T47D (cell line): ENCODE measurements at places on chromosomes 12 and 14.

DNA sequence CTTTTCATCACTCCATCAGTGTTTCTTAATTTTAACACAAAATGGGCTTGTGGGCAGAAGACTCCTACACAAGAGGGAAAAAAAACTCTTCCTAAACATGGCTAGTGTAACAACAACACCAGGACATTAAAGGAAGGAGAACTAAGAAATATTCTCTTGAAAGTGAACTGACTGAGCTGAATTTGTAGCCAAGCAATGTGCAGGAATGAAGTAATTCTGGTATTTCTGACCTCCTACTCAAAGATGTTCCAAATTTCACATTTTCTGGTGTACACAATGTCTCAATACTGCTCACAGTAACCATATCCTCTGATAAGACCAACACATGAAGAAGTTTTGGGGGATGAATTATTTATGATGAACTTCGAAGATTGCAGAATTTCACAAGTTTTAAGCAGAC is 357.3 kb downstream of the DUSP6 start:
- DNase-seq = no peak

- no peak for DNase-seq
Measured at GRCh38 chr12:53234271-53234914, 2.4 kb upstream of the RARG start.

DNA sequence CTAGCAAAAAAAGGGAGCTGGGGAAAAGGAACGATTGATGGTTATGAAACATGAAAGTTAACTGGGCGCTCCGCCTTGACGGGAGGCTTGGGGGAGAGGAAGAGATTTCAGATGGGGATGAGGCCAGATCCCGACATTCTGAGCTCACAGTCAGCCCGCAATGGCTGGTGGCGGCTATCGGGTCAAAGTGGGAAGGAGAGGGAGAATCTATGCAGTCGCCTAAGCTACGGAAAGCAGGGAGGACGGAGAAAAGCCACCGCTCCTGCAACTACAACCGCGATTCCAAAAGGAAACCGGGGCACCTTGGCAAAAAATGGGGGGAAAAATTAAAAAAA is 502 bp downstream of the MPHOSPH9 start:
- DNase-seq = no peak

DNA sequence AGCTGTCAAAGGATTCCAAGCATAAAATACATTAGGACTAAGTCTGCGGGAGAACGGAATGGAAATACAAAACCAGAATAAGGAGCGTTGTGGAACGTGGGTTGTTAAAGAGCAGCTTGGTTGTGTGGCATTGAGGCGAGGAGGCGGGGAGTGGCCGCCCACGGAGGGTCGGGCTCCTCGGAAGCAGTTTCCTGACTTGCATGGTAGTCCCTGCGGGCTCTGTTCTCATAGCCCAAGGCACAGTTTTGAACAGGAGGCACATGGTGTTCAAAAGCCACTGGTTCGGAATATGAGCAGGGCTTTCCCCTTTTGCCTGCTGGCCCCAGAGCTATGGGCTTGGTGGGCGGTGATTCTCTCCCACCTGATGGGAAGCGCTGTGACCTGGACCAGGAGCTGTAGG is 12.2 kb downstream of the DDX51 start:
- no peak for DNase-seq

DNA sequence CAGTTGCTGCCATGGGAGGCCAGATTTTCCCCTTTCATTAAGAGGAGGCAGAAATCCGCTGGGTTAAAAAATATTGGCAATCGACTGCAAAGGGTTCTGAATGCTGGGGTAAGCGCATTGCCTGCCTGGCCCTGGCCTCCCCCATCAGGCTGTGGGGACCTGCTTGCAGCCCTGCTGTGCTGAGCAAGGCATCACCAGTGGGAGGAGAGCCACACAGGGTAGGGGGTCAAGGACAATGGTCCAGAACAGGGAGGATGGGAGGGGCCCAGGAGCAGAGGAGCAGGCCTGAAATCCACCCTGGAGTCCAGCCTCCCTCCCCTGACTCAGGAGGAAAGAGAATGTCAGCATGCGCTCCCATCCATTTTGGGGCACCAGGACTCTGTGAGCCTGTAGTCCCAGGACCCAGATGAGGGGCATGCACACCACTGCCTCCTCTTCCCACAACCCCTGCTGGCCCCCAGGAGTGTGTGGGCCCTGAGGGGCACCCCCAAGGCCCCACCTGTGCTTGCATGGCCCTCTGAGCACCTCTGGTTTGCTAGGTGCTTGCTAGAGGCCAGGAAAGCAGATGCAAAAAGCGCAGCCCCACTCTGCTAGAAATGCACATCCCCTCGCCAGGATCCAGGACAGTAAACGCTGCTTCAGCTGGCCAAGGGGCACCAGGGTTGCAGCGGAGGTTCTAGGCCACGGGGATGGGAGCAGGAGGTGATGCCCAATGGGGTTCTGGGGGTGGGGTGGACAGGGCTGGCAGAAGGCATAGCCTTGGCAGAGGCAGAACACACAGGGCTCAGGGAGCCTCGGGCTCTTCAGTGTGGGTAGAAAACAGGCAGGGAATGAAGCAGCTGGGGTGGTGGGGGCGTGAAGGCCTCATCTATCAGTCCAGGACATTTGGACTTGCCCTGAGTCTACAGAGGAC is 14.6 kb downstream of the TESC start:
- DNase-seq = no peak

DNA sequence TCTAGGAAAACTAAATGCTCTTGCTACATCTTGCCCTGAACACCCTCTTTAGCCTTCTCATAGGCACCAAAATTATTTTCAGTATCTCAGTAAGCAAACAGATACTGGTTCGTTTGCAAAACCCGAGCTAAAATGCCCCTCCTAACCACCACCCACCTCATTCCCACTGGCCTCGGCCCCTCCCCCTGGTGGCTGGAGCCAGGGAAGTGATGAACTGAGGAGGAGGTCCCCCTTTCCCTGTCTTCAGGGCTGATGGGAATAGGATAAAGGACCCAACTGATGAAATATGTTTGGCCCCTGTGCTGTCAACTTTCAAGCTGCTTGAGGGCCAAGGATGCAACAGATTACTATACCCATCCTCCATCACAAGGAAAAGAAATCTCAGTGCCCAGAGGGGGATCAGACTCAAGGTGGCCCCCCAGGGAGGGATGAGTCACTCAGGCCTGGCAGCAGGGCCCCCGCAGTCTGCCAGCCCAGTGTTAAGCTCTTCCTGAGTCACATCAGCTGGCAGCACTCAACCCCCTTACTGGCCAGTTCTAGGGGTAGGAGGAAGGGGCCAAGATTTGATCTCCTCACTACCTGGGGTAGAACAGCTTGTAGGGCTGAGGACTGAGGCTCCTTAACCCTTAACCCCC is 1.7 kb downstream of the ANKRD52 start:
- DNase-seq = no peak
